ENCODE measurements at places on chromosomes 1 and 21. TPM values are rescaled to one million over a fixed set of nuclear protein-coding genes. Genes with fewer than 3 reads are reported as not detected.

ABCD3 gene
- 31.3 TPM for total RNA-seq

SEMA4A gene
- 44.8 TPM for total RNA-seq

HPDL gene
- total RNA-seq, result 0.65 TPM

DFFB gene
- 10.3 TPM for total RNA-seq

HCN3 gene
- total RNA-seq, result 5.4 TPM

MFSD2A gene
- 209 TPM for total RNA-seq

CCDC30 gene
- total RNA-seq, result 2.2 TPM

PROK1 gene
- not detected for total RNA-seq

C1orf141 gene
- total RNA-seq, result not detected

SGIP1 gene
- total RNA-seq, result 7.0 TPM

COL6A2 gene
- total RNA-seq, result 188 TPM

PADI4 gene
- total RNA-seq, result 0.51 TPM

TLR5 gene
- 5.2 TPM for total RNA-seq

VSIG8 gene
- total RNA-seq, result 43.3 TPM

FAM151A gene
- total RNA-seq, result not detected

EPHA2 gene
- total RNA-seq, result 68.1 TPM

DNM3 gene
- 4.5 TPM for total RNA-seq

WDR64 gene
- total RNA-seq, result not detected

CAPN9 gene
- total RNA-seq, result 1.1 TPM

HHIPL2 gene
- not detected for total RNA-seq

GPR25 gene
- not detected for total RNA-seq

CHRM3 gene
- 0.69 TPM for total RNA-seq

FHL3 gene
- total RNA-seq, result 20.1 TPM

RO60 gene
- 106 TPM for total RNA-seq

LCE6A gene
- total RNA-seq, result 118 TPM
